CD4-positive, alpha-beta T cell (primary cell): ENCODE measurements at places on chromosomes 7 and 10. TPM values are rescaled to one million over a fixed set of nuclear protein-coding genes. Genes with fewer than 3 reads are reported as not detected.

ZP3 gene
- total RNA-seq, result 7.0 TPM

CRTAC1 gene
- not detected for total RNA-seq

ZNF488 gene
- total RNA-seq, result not detected

DNA sequence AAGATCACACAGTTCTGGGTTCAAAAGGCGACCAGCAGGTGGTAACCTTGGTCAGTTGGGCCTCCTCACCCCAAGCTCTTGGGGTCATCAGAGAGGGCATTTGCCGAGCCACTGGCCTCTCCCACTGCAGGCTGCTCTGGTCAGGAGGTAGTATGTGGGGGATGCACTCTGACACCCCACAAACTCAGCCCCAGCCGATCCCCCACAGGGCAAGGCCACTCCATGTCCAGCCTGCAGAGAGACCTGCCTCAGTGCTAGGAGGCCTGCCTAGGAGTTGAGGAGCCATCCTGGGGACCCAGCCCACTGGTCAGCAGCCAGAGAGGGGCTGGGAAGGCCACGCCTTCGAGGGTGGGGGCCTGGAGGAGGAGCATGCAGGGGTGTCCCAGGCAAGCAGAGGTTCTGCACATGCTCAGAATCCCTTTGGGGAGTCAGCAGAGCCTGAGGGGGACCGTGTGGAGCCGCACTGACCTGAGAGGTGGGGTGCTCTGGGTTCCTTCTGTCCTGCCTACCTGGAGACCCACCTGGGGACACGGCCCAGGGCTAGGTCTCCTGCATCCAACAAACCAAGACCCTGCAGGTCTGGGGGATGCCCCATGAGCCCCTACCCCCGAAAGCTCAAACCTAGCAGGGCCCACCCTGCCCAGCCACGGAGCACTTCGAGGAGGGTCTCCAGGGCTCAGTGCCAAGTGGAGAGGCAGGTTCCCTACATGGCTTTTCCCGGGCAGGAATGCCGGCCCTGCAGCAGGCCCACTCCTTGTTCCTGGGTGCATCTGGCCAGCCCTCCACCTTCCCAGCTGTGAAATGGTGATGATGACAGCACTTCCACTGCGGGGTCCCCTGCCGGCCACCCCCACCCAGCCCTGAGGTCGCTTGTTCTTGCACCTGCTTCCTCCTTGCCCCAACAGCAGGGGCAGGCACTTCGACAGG is 58.5 kb downstream of the RASGEF1A start:
- no peak for DNase-seq

DNA sequence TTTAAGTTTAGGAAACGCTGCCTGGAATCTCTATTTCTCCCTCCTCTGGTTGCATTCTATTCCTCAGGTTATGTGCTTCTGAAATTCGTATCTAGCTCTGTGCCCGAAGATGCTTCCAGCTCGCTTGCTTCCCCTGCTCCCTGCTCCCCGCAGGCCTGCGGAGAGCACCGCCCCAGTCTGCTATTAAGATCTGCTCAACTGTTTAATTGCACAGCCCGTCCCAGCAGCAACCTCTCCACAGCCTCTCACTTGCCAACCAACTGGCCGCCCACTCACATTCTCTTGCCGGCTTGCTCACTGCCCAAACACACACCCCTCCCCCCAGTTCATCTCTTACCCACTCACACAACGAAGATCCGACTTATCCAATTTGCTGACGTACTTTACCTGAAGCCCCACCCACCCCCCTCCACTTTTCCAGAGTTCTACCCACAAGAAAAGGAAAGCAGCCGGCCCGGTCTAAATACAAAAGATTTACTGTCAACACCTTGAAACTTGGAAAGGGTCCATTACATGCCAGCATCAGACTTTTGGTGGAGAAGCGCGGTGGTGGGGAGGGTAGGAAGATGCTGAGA is 167.3 kb upstream of the KLF14 start:
- DNase-seq, result no peak

NPTX2 gene
- total RNA-seq, result not detected

AGR3 gene
- not detected for total RNA-seq

DNA sequence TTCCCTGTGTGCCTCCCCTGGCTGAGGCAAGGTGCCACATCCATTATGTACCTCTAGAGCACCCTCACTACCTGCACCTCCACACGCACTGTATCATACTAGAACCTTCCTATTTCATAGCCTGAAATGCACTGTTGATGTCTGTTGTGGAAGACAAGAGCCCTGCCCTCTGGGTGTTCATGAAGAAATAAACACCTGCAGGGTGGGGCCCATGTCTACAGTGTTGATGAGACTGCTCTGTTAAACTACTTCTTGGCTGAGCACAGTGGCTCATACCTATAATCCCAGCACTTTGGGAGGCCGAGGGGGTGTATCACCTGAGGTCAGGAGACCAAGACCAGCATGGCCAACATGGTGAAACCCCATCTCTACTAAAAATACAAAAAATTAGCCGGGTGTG is 14.0 kb downstream of the SORBS1 start:
- DNase-seq, result no peak

- no peak for DNase-seq
Observed at GRCh38 chr7:42502022-42502421, 265.0 kb upstream of the GLI3 start.

WEE2 gene
- 0.14 TPM for total RNA-seq

GRCh38 chr10:132690821-132691610 is 94.9 kb downstream of the NKX6-2 start:
- no peak for DNase-seq

DNA sequence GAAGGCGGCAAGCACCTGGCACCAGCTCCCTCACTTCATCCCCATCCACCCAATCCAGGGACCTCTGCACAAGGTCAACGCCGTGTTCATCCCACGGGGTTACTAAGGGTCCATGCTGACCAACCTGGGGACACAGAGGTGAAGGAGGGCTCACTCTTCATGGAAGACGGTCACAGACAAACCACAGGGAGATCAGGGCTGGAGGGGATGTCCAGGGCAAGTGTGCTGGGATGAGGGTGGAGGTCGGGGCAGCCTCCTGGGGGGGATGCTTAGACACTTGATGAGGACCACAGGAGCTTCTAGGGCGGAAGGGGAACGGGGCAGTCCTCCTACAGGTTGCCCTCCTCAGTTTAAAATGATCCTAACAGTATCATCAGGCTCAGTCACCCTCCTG is 46.7 kb downstream of the FAM53B start:
- no peak for DNase-seq

GRCh38 chr7:76047305-76047810 is 442 bp downstream of the STYXL1 start:
- DNase-seq, result no peak

DNA sequence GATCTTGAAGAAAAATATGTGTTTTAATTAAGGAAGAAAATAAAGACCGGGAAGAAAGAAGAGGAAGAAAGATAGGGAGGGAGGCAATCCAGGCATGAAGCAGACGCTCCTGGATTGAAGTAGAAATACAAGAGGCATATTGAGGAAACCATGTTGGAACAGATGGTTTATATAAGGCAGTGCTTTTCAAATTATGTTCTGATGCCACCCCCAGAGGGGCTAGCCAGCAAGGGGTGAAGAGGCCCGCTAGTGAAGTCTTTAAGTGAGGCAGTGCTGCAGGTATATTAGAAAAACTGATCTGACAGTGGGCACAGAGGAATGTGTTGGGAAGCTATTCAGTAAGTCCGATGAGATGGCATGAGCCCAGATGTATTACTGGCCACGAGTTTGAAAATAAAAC is 40.1 kb downstream of the REEP3 start:
- no peak for DNase-seq

TMEM178B gene
- total RNA-seq, result not detected

POMZP3 gene
- 36.9 TPM for total RNA-seq

DNA sequence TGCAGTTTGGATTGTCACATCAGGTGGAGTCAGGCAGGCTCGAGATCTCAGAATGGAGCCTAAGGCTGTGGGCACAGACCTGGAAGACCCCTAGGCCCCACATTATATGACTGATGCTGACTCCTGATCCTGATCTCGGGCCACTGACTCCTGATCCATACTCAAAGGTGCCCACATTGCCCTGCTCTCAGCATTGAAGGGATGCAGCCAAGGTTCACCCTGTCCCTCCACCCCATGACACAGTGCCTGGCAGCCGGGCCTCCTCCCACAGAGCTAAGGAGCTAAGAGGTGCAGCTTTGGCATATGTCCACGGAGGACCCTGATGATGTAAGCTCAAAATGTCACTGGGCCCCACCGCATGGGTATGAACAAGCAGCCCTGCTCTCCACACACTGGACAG is 36.6 kb downstream of the TCERG1L start:
- DNase-seq, result no peak

DNA sequence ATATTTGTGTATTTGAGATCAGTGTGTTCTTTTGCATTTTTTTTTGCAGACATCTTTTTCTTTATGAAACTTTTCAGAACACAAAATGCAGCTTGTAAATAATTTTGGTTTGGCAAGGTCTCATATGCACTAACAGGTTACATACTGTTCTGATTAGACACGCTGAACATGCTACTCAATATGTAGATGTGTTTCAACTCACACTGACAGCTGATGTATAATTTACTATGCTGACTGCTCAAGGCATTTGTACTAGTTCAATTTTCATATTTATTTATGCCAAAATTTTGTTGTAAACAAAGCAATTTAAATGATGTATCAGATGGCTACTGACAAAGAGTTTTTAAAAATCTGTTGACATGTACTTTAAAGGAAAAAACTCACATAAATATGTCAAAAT is 123.8 kb downstream of the TFEC start:
- no peak for DNase-seq

SFRP5 gene
- total RNA-seq, result not detected

ADIRF gene
- total RNA-seq, result not detected

DNA sequence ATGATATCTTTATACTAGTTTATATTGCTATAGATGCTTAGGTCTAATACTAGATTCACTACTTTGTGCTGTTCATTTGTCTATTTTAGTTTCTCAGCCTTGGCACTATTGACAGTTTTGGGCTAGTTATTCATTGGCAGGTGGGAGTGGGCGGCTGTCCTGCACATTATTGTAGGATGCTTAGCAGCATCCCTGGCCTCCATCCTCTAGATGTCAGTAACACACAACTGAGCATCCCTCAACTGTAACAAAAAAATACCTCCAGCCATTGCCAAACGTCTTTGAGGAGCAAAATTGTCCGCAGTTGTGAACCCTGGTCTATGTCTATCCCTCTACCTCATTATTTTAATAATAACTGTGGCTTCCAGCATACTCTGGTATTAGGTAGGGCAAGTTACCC is 34.4 kb upstream of the PNLIP start:
- DNase-seq, result no peak
